ENCODE measurements at places on chromosomes 6 and 20. TPM values are rescaled to one million over a fixed set of nuclear protein-coding genes. Genes with fewer than 3 reads are reported as not detected.

DNA sequence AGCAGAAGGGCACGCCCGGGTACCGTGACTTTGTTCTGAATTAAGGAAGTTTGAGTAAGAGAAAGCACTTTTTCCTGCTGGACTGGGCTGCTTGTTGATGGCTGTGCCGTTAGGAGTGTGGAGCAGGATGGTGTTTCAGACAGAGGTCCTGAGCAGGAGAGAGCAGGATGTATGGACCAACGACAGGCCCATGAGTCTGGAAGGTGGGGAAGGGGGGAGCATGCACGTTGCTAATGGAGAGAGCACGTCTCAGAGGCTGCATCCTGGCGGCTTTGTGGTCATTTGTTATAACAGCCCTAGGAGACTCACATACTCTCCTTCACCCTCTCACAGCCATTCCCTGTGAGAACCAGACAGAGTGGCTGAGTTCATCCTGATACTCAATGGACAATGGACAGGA lies 56.8 kb downstream of the PHACTR3 start:
- H3K36me3 ChIP-seq: no peaks in the 10 kb centered on the region
- H3K27me3 ChIP-seq: peaks cover 4% of the 10 kb centered on the region
- DNase-seq: no peak
- peak overlapping the region; percentile 8 for H3K27ac ChIP-seq
- H3K4me3 ChIP-seq: no peak overlapping the region
- no peaks in the 10 kb centered on the region for H3K4me1 ChIP-seq

DNA sequence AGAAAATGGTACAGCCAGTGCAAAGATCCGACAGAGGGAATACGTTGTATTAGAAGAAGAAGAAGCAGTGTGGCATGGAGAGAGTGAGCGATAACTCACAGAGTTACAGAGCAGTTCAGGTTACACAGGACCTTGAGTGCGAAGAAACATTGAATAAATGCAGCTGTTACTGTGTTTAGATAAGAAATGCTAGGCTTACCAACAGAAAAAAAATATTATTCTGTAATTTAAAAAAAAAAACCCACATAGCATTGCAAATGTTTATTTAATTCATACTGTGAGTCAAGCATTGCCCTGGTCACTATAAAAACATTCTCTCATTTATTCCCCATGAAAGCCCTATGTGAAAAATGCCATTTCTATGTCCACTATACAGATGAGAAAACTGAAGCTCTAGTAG lies 373.4 kb upstream of the EPHA7 start:
- H3K4me3 ChIP-seq: no peak overlapping the region
- H3K36me3 ChIP-seq: no peaks in the 10 kb centered on the region
- H3K27ac ChIP-seq: no peak overlapping the region
- no peaks in the 10 kb centered on the region for H3K27me3 ChIP-seq
- no peaks in the 10 kb centered on the region for H3K4me1 ChIP-seq

GRCh38 chr20:52242237-52243230 lies 51.0 kb upstream of the ZFP64 start:
- no peaks in the 10 kb centered on the region for H3K36me3 ChIP-seq
- H3K27ac ChIP-seq: no peak overlapping the region
- H3K4me3 ChIP-seq: no peak overlapping the region
- peaks cover 3% of the 10 kb centered on the region for H3K27me3 ChIP-seq

GRCh38 chr6:48318670-48319069 lies 207.7 kb upstream of the PTCHD4 start:
- no peaks in the 10 kb centered on the region for H3K27me3 ChIP-seq
- H3K4me1 ChIP-seq: no peaks in the 10 kb centered on the region
- no peak for DNase-seq
- no peak overlapping the region for H3K27ac ChIP-seq
- H3K4me3 ChIP-seq: no peak overlapping the region

DNA sequence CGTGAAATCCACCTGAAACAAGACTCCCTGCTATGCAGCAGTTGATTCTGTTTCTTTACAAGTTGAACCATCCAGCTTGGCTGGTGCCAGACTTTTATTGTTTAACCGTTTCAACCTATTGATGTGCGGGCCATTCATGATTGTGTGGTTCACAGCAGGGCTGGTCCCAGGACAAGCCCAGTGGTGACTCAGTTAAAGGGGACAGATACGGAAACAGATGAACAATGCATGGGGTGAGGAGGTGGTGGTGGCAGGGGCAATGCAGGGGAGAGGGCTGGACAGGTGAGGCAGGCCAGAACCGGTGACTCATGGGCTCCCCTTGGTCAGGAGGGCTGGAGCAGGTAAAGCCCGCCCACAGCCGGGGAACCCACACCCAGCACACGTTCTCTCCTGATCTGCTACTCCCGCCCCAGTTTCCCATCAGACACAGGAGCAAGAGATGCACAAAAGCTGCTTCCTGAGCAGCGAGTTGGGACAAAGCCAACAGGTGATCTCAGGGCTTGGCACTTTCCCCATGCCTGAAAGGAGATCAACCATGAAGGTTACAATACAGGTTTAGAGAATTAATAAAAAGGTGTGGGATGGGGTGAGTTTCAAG lies 232.2 kb downstream of the LY86 start:
- no peak overlapping the region for H3K4me3 ChIP-seq
- H3K27me3 ChIP-seq: no peaks in the 10 kb centered on the region
- H3K4me1 ChIP-seq: no peaks in the 10 kb centered on the region
- H3K36me3 ChIP-seq: no peaks in the 10 kb centered on the region

DNA sequence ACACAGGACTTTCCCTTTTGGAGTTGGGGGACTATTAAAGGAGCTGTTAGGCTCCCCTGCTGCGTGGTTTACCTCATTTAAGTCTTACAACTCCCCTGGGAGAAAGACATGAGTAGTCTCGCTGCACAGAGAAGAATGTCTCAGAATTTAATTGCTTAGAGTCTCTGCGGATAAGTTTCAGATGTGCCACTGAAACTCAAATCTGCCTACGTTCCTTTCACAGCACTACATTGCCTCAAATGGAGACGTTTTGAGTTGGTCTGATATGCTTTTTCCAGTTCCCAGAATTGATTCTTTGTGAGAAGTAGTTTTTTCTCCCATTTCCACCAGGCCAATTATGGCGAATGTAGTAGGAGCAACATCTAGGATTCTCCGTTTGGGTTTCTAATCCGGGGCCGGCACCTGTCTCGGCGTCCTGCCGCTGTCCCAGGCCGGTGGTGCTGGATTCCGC lies 532 bp upstream of the SLC35F1 start:
- no peaks in the 10 kb centered on the region for H3K36me3 ChIP-seq
- H3K4me1 ChIP-seq: no peaks in the 10 kb centered on the region
- H3K4me3 ChIP-seq: peak overlapping the region; percentile 25
- H3K27ac ChIP-seq: no peak overlapping the region
- peaks cover 45% of the 10 kb centered on the region for H3K27me3 ChIP-seq
- no peak for DNase-seq

- H3K4me3 ChIP-seq: peak within 1 kb of the TSS; percentile 88
- peaks cover 27% of the 10 kb centered on the region for H3K4me1 ChIP-seq
- peaks cover under 1% of the 10 kb centered on the region for H3K27me3 ChIP-seq
- peak within 1 kb of the TSS; percentile 100 for H3K27ac ChIP-seq
- no peaks in the 10 kb centered on the region for H3K36me3 ChIP-seq
- DNase-seq: no peak
Observed at GRCh38 chr20:2101057-2101864, at the start of gene STK35. Gene STK35 (plus strand): TSS chr20:2101827. CDS start chr20:2101882, 55 bp downstream.

GRCh38 chr6:7933794-7934193 lies 23.2 kb upstream of the TXNDC5 start:
- no peaks in the 10 kb centered on the region for H3K36me3 ChIP-seq
- H3K4me1 ChIP-seq: no peaks in the 10 kb centered on the region
- no peak overlapping the region for H3K27ac ChIP-seq
- DNase-seq: no peak
- no peaks in the 10 kb centered on the region for H3K27me3 ChIP-seq
- no peak overlapping the region for H3K4me3 ChIP-seq

Gene MRPS18B
- 48.9 TPM for total RNA-seq

Gene ZKSCAN4
- total RNA-seq: 4.5 TPM

Gene STXBP5
- 22.1 TPM for total RNA-seq

All from upper lobe of right lung (tissue), 1 donor.